Suppressor macrophage (primary cell): ENCODE measurements at places on chromosomes 7 and 10.
A peak's percentile ranks its signal among the peaks of the same experiment; 100 is the strongest.

- no peak for DNase-seq
Measured at GRCh38 chr10:97078261-97078937, 107.4 kb downstream of the SLIT1 start.

DNA sequence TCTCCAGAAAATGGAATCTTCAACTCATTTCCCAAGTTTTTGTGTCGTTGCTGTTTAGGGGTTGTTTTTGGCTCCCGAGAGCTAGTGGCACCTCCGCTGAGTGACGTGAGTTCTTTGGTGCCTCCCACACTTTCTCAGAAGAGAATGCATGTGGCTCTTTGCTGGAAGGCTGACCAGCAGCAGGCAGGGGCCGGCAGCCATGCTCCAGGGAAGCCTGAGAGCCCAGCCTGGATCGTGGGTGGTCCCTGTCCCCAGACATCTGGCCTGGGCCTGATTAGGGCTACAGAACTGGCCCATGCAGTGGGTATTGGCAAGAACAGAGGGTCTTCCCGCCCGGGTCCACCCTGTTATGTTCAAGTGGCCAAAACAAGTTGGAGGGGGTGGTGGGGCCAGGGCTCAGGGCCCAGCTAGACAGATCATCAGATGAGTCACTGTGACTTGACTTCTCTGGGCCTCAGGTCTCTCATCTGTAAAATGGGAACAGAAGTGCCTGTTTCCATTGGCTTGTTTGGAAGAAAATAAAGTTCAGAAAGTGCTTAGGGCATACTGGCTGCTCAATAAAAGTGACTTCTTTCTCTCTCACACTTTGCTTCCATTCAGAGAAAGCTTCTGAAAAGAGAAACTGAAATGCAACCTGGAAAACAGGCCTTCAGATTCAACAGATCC is 83.1 kb downstream of the STRA8 start:
- no peak for DNase-seq

DNA sequence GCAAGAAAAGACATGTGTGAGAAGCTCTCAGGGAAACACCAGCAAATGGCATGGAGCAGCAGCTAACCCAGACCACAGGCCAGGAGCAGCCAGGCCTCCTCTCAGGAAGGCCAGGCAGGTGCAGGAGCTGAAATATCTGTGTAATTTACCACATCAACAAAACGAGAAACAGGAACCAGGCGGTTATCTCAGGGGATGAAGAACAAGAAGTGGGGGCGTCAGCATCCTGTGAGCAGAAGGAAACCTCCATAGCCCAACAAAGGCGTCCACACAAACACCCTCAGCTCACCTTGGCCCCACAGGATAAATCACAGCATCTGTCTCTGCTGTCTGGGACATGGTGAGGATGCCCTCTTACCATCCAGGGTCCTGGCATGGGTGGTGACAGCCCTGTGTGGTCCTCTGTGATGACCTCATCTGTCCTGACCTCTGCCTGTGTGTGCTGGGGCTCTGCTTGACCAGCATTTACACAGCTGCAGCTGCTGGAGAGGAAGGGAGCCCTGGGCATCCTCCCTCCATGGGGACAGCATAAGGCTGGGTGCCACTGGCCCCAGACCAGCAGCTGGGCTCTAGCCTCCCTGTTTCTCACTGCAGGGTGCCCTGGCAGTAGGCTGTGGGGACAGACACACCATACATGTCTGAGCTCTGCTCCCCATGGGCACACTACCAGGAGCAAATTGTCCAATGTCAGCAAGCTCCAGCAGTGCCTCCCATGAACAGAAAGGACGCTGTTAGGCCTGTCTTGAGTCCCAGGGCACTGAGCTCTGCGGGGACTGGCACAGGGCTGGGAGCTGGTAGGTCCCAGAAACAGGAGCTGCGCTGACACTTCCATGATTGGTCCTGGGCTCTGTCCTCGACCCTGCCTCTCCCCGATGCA is 34.6 kb downstream of the ANXA8 start:
- DNase-seq = peak; percentile 34

- no peak for DNase-seq
Measured at GRCh38 chr10:49488056-49488717, 50.7 kb downstream of the ERCC6 start.

GRCh38 chr7:75866114-75866488 is 12.7 kb upstream of the RHBDD2 start:
- DNase-seq = peak; percentile 57

DNA sequence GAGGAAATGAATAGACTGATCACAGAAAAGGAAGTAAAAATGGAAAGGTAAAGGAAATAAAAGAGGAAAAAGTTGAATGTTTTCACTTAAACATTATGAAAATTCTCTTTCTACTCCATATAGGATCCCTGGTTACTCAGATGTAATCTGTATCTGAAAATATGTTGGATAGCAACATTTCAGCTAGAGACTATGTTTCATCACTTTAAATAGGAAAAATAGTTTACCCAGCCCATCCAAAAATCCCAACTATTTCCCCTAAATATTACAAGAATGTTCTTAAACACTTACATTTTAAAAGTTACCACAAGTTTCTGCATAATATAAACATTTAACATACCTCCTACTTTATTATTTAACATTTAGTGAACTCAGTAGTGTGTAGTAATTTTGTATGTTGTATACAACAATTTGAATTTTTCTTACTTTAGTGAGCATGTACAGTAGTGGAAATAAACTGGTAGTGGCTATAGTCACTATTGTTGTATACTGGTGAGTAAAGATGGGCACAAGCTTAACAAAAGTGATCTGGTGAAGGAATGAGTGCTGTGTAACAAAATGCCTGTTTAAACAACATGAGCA is 27.1 kb downstream of the SLF2 start:
- no peak for DNase-seq

DNA sequence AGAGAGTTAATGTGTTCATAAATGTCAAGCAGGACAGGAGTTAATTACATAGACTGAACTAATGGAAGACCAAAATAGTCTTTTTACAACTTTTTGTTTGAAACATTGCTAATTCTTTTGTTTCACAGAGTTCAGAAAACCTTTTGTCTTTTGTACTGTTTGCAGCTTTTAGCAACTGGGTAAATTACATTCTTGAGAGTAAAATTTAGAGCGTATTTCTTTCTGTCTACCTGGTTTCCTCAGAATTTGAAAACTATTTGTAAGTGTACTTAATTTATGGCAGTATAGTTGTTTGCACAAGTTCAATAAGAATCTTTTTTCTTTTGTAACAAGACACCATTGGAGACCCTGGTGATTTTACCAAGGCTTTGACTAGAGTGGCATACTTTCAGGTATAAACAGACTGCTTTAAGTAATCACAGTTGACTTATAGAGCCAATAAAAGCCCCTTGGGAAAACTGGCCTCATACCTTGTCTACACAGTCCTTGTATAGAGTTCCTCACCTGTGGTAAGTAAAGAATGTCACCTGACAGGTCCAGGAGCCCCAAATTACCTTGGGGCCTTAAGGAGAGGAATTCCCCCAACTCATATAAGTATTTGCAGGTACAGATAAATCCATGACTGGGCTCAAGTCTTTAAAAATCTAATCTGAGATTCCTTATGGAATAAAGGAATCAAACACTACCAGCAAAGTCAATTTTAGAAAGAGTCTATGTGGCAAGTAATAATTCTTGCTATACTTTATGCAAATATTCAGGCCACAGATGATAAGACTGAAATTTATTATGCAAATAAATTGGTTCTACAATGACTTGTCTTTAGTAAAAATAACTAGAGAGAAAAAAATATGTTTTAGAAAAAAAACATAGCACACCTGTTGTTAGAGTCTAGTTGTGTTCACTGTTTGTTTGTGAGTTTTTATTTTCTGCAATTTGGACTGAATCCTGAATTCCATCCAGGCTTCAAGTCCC is 23.6 kb upstream of the CREB3L2 start:
- no peak for DNase-seq

DNA sequence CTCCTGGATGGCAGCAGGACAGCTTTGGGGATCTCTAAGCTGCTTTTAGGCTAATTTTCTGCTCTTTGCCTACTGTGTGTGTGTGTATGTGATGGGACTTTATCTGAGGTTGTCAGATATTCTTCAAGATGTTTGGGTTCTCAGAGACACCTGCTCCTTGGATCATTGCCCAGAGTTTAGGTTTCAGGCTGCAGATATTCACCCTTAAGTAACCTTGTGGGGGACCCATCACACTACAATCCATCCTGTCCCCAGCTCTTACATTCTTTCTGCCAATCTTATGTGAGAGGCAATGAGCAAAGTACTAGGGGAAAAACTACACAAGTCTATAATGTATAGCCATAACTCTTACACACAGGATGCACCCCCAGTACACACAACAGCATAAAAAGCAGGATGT is 263.0 kb upstream of the ZWINT start:
- no peak for DNase-seq

- no peak for DNase-seq
Measured at GRCh38 chr7:93006480-93007095, 111.2 kb downstream of the SAMD9 start.

- no peak for DNase-seq
Measured at GRCh38 chr10:20181434-20181833, 365.2 kb downstream of the PLXDC2 start.

DNA sequence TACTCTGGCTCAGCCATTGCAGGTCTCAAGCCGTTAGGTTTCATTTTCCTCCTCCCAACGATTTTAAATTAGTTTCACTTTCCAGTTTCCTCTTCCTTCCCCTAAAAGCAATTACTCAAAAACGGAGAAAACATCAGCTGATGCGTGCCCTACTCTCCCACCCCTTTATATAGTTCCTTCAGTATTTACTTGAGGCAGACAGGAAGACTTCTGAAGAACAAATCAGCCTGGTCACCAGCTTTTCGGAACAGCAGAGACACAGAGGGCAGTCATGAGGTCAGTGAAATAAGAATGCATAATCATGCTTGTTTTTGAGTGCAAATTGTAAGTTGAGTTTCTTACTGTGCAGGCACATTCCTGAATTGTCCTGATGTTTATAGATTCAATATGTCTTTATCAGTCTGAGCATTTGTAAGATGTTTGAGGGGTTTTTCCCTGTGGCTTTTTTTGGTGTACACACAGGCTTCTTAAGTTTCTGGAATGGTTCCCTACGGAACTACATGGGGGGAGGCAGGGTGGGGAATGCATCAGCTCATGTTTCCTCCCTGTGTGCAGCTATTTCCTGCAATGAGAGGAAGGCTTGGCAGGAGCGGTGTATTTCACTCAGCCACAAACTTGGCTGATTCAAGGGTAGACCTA is at the start of gene IFIT3:
TSS of gene IFIT3 (plus strand) at position 195 of the 639 bp plus-strand sequence. CDS start at position 272, 77 bp downstream.
- DNase-seq = peak; percentile 79

DNA sequence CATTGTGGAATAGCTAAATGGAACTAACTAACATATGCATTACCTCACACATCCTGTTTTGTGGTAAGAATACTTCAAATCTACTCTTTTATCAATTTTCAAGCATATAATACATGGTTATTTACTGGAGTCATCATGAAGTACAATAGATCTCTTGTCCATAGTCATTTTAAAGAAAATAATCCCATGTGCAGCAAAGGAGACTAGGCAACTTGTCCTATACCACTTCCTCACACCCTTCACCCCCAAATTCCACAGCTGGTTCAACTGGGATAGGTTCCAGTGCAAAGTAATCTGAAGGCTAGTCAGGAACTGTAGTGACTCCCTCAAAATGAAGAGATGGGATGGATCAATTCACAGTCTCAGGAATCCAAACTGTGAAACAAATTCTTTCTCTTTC is 176.1 kb downstream of the SGMS1 start:
- no peak for DNase-seq

- no peak for DNase-seq
Measured at GRCh38 chr10:96089116-96089515, 41.0 kb upstream of the ZNF518A start.

- DNase-seq = no peak
Measured at GRCh38 chr7:105215821-105216220, 172.9 kb downstream of the SRPK2 start.
